ENCODE measurements at places on chromosomes 4 and X. TPM values are rescaled to one million over a fixed set of nuclear protein-coding genes. Genes with fewer than 3 reads are reported as not detected.

DNA sequence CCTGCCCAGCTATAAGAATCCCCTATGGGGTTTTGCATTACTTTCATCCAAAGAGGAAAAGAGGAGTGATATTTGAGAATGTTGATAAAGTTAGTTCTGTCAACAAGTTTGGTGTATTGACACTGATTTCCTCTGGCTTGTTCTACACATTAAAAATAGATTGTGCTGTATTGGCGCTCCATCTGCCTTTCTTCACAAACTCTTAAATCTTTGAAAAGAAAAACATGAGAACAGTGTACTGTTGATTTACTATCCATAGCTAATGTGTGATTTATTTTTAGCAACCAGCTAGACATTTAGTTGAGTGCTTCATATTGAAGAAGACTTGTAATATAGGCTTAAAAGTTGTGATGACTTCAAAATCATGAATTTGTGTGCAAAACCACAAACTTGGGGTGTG is 261.2 kb upstream of the ANKRD50 start:
- peaks cover 3% of the 10 kb centered on the region for H3K4me1 ChIP-seq
- no peaks in the 10 kb centered on the region for H3K36me3 ChIP-seq
- H3K27ac ChIP-seq = no peak overlapping the region
- DNase-seq = no peak

GRCh38 chr4:91826186-91826585 is 477.6 kb upstream of the GRID2 start:
- H3K4me1 ChIP-seq = no peaks in the 10 kb centered on the region
- H3K36me3 ChIP-seq = no peaks in the 10 kb centered on the region
- H3K27ac ChIP-seq = no peak overlapping the region
- no peak overlapping the region for H3K4me3 ChIP-seq
- peak; percentile 55 for DNase-seq

GRCh38 chr4:11488657-11489452 is 60.2 kb upstream of the HS3ST1 start:
- no peaks in the 10 kb centered on the region for H3K27me3 ChIP-seq
- H3K4me3 ChIP-seq = no peak overlapping the region
- H3K4me1 ChIP-seq = no peaks in the 10 kb centered on the region
- no peaks in the 10 kb centered on the region for H3K36me3 ChIP-seq

DNA sequence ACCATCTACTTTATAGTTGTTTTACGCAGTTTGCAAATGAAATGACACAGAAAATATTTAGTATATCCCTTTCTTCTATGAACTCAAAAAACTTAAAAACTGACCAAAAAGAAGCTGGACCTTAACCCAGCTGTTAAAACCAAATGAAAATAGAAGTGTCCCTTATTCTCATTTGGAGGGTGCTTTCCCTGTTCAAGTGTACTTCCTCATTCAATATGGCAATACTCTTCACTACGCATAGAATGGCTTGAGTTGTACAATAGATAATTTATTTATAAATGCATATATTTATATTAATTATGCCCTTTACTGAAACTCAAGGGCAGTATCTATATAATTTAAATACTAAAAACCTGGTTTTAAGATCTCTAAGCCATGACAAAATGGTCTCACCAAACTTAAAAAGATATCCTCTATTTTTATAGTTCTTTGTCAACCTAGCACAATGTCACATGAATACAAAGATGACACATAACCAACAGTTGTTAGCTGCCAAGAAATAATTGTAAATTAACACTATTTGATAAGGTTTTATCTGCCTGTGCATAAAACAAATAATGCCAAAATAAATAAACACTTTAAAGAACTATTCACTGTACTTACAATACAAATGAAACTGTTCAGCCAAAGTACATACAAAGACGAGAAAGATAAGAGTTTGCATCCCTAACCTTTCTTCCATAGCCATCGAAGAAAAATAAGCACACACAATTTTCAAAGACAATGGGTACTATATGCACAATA is 25.2 kb downstream of the YTHDC1 start:
- no peak overlapping the region for H3K27ac ChIP-seq
- H3K4me3 ChIP-seq = no peak overlapping the region
- no peaks in the 10 kb centered on the region for H3K4me1 ChIP-seq
- H3K27me3 ChIP-seq = no peaks in the 10 kb centered on the region
- H3K36me3 ChIP-seq = peaks cover 42% of the 10 kb centered on the region

DNA sequence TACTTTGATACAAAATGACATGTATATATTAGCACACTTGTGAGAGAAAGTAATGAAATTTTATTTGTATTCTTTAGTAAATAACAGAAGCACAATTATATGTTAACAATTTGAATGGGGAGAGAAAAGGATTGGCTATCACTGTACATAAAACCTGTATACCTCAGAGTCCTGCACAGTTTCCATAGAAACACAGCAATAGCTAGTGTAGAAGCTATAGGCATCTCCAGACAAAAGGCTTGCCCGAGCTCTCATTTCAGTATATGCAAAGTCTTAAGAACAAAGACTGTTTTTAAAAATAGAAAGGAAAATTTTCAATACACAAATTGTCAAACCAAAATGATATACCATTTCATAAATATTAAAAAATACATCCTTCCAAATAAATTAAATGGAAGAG is 38.5 kb downstream of the GPM6A start:
- H3K4me1 ChIP-seq = no peaks in the 10 kb centered on the region
- no peak for DNase-seq
- H3K36me3 ChIP-seq = no peaks in the 10 kb centered on the region

Gene FMR1NB
- not detected for total RNA-seq

GRCh38 chr4:107837317-107837716 is 12.6 kb downstream of the SGMS2 start:
- no peaks in the 10 kb centered on the region for H3K36me3 ChIP-seq
- H3K4me1 ChIP-seq = no peaks in the 10 kb centered on the region
- no peak overlapping the region for H3K4me3 ChIP-seq
- no peak for DNase-seq
- no peaks in the 10 kb centered on the region for H3K27me3 ChIP-seq
- no peak overlapping the region for H3K27ac ChIP-seq

Gene HADH
- total RNA-seq = 24.2 TPM

DNA sequence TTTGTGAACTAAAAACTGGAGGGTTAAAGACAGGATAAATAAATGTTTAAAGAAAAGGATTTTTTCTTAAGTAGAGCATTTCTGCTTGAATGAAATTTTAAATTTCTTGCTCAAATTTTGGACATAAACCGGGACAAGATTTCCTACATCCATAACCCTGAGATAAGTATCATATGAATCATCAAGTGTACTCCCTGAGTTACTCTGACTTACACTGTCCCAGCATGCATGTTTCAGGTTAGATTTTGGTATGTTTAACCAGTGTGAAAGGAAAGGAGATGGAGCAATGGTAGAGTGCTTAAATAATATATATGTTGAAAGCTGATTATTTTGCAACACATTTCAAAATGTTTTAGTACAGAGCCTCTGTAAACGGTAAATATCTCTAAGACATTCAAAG is 175.2 kb downstream of the ADGRL3 start:
- no peaks in the 10 kb centered on the region for H3K27me3 ChIP-seq
- H3K4me3 ChIP-seq = no peak overlapping the region

Gene BGN
- total RNA-seq = 87.7 TPM

DNA sequence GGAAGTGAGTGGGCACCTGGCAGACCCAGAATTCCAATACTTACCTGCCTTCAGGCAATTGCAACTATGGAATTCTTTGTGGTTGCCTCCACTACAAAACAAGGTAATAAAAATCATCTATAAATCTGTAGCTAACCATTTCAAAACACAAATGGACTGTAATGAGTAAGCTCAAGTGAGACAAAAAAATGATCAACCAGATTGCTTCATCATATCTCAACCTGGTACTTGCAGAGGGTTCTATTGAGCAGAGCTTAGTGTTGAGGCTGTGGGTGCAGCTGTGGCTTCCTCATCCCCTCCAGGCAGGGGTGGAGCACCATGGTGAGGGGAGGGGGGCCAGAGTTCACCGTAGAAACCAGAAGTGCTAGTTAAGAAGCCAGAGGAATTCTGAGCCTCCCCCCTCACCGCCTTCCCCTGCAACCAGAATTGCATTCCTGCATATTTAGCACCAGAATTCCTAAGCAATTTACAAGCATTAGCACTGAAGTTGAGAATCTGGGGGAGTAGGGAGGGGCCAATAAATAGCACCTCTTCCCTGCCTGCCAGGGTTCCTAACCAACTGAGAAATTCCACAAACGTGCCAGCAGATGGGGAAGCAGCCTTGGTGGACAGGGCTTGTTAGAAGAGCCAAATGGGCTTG is 11.5 kb downstream of the CTAG1A start:
- no peak overlapping the region for H3K4me3 ChIP-seq
- H3K27me3 ChIP-seq = no peaks in the 10 kb centered on the region
- peak; percentile 93 for DNase-seq

Gene FUNDC1
- total RNA-seq = 16.0 TPM

- DNase-seq = peak; percentile 87
- H3K36me3 ChIP-seq = no peaks in the 10 kb centered on the region
- H3K4me3 ChIP-seq = no peak overlapping the region
Observed at GRCh38 chrX:45445745-45446412, 245.2 kb upstream of the DIPK2B start.

GRCh38 chr4:174553031-174553430 is 30.7 kb upstream of the HPGD start:
- DNase-seq = no peak
- H3K4me1 ChIP-seq = no peaks in the 10 kb centered on the region
- no peaks in the 10 kb centered on the region for H3K27me3 ChIP-seq
- no peak overlapping the region for H3K4me3 ChIP-seq
- no peaks in the 10 kb centered on the region for H3K36me3 ChIP-seq
- no peak overlapping the region for H3K27ac ChIP-seq

GRCh38 chr4:94304365-94304971 is 38.2 kb downstream of the HPGDS start:
- no peaks in the 10 kb centered on the region for H3K4me1 ChIP-seq
- no peaks in the 10 kb centered on the region for H3K27me3 ChIP-seq
- no peaks in the 10 kb centered on the region for H3K36me3 ChIP-seq
- no peak for DNase-seq
- H3K27ac ChIP-seq = no peak overlapping the region

DNA sequence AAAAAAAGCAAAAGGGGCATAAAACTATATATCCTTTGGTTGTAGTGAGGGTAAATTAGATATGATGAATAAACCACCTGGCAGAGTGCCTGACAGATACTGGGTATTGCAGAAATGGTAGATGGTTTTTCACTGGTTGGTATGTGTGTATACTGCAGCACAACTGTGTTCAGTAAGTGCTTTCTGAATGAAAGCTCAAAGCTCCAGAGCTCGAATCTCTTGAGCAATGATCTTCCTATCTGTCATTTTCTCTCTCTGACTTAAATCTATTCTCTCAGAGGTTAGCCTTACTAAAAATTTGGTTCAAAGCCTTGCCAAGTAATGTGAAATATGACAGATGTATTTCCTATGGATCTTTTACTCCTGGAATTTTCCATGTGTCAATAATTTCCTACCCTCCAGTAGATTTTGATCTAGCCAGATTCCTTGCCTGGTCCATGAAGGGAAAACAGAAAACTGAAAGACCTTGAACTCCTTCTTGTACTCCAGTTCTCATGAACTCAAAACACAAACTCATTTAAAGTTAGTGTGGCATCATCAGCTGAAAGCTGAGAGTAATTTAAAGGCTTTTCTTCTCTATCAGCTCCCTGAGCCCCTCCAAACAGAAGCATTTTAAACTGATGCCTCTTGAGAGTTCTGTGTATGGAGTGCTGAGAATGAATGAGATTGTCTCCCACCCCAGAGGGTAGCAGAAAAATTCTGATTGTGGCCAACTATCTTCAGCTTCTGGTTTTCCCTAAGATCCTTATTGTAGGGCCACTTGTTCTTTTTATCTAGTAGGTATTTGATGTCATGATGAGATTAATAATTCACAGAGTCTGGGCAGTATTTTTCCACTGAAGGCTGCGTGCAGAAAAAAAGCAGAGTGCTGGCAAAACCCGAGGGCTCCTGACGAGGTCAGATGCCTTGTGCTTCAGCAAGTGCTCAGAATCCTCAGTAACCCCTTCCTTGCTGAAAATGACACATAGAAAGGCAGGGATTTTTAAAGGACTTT is 363.4 kb upstream of the BOD1L1 start:
- no peaks in the 10 kb centered on the region for H3K27me3 ChIP-seq
- H3K27ac ChIP-seq = no peak overlapping the region
- H3K36me3 ChIP-seq = no peaks in the 10 kb centered on the region
- H3K4me1 ChIP-seq = peaks cover 31% of the 10 kb centered on the region
- DNase-seq = no peak

GRCh38 chrX:132636080-132636479 is 147.2 kb upstream of the MBNL3 start:
- H3K4me3 ChIP-seq = no peak overlapping the region
- no peaks in the 10 kb centered on the region for H3K27me3 ChIP-seq
- no peak for DNase-seq
- H3K4me1 ChIP-seq = no peaks in the 10 kb centered on the region
- no peak overlapping the region for H3K27ac ChIP-seq
- H3K36me3 ChIP-seq = no peaks in the 10 kb centered on the region

GRCh38 chr4:3302786-3303564 is 10.2 kb downstream of the RGS12 start:
- no peak overlapping the region for H3K4me3 ChIP-seq
- H3K36me3 ChIP-seq = no peaks in the 10 kb centered on the region
- H3K4me1 ChIP-seq = peaks cover 15% of the 10 kb centered on the region
- H3K27me3 ChIP-seq = no peaks in the 10 kb centered on the region

- H3K4me3 ChIP-seq = no peak overlapping the region
- no peak overlapping the region for H3K27ac ChIP-seq
- H3K4me1 ChIP-seq = no peaks in the 10 kb centered on the region
- H3K36me3 ChIP-seq = peaks cover 18% of the 10 kb centered on the region
Observed at GRCh38 chr4:55879224-55879623, 25.8 kb downstream of the EXOC1 start.

Gene CXCL11
- total RNA-seq = 5.8 TPM

Data from astrocyte (in vitro differentiated cells and primary cell).